ENCODE measurements at places on chromosomes 4 and X. TPM values are rescaled to one million over a fixed set of nuclear protein-coding genes. Genes with fewer than 3 reads are reported as not detected.

DNA sequence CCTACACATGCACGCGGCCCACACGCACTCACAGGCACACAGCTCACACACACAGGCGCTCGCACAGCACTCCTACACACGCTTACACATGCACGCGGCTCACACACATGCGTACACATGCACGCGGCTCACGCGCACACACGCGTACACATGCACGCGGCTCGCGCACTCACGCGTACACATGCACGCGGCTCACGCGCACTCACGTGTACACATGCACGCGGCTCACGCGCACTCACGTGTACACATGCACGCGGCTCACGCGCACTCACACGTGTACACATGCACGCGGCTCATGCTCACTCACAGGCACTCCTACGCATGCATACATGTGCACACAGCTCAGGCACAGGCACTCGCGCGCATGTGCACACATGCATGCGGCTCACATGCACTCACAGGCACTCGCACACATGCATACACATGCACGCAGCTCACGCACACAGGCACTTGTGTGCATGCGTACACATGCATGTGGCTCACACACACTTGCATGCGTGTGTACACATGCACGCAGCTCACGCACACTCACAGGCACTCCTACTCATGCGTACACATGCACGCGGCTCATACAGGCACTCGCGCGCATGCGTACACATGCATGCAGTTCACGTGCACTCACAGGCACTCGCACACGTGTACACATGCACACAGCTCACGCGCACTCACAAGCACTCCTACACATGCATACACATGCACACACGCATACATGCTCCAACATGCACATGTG lies 44.9 kb downstream of the GAK start:
- DNase-seq = no peak

DNA sequence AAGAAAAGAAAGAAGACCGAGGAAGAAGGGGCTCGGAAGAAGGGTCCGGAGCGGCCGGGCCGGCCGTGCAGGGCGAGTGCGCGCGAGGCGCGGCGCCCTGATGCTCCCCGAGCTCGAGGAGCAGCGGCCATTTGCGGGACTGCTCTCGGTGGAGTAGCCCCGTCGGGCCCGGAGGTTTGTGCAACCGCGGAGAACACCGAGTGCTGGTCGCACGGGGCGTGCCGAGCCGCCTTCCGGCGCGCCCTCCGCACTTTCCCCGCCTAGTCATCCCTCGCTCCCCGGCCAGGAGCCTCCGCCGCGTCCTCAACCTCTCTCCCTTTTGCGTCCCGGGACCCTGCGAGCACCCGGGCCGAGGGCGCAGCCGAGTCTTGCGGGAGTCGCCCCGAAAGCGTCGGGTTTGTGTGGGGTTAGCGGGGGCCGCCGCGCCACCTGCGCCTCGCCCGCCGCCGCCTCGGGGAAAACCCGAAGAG lies 127.4 kb downstream of the LAS1L start:
- no peak for DNase-seq

DNA sequence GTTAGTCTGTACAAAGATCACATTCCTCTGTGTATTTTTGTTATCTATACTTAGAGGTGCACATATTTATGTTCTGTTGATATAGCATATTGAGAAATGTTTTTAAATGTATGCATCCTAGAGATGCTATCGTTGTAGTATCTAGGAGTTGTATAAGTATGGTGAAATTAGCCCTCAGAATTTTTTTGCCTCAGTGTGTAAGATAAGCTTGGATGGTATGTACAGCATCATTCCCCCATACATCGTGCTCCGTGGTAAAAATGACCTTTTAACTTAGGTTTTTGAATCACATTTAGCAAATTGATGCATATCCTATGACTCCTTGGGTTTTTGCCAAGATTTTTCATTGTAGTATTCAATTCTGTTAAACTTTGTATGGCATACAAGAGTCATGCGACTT lies 113.5 kb downstream of the RPA4 start:
- DNase-seq = no peak

GRCh38 chr4:122458625-122459024 lies 2.1 kb upstream of the IL2 start:
- DNase-seq = no peak

GRCh38 chrX:39726771-39727170 lies 371.0 kb downstream of the BCOR start:
- no peak for DNase-seq

- DNase-seq = no peak
Measured at GRCh38 chr4:38330321-38330720, 333.7 kb upstream of the KLF3 start.

DNA sequence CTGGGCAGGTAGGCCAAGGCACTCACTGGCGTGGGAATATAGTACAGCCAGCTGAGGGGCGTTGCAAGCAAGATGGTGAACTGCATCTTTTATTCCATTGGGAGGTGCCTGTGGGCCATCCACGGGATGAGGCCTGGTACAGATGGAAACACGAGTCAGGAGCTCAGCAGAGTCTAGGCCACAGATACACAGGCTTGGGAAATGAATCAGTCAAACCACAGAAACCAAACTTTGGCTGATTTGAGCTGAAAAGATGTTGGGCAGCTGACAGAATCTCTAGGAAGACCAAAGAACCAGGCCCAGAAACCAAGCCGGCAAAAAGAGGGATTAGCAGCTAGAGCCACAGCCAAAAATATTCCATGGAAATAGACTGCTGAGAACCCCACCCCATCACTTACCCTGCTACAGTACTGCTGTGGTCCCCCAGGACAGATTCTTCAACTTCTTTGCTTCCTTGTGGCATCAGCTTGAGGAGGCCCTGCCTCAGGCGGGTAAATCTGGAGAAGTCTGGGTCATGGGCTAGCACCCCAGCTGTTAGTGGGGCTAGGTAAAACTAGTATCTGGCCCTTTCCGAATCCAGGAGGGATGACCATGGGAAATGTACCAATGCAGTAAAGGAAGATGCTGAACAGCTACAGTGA lies 75.4 kb downstream of the TMEM131L start:
- DNase-seq = no peak

DNA sequence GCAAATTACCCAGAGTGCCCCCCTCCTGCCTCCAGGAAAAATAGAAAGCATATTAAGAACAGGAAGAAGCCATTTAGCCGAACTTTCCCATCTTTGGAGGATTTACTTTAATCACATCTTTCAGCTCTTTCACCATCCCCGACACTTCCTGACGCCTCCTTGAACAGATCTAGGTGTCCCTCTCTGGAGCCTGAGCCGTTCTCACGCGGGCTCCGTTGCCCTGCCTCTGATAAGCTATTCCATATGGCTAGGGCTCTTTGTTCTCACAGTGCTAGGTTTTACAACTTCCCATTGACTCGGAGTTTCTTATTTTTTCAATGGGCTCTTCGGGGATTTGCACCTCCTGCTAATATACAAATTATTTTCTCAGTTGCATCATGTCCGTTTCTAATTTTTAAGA lies 82.1 kb upstream of the GPC4 start:
- no peak for DNase-seq

DNA sequence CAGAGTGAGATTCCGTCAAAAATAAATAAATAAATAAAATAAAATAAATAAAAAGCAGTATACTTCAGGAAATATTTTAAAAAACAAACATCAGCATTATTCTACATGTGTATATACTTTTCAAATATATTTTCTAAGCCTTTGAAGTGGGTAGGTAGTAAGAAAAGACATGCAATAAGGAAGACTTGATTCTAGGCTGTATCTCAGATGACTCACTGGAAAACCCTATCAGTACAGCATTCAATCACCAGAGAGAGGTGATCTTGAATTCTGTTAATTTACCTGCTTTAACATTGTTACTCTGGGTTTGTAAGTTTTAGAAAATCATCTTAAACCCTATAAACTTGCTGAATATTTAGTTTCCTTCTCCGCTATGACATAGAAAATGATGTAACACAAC lies 106.6 kb upstream of the NAP1L5 start:
- no peak for DNase-seq

GRCh38 chr4:140870427-140870826 lies 114.2 kb upstream of the TBC1D9 start:
- no peak for DNase-seq

DNA sequence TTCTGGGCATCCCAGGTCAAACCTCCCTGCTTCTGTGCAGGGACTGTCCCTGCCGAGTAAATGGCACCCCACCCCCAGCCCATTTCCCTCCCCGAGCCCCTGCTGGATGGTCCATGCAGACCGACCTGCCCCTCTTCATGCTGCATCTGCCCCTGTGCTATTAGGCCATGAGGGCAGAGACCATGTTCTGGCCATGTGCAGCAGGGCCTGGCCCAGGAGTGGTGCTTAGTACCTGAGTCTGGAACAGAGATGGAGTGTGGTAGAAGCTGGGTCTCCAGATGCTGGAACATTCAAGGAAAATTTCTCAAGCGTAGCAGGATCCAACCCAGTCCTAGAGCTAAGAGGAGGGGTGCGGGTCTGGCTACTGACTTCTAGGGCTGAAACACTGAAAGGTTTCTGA lies 15.3 kb upstream of the UBA1 start:
- DNase-seq = no peak

GRCh38 chr4:110848787-110849186 lies 225.9 kb upstream of the PITX2 start:
- DNase-seq = no peak

DNA sequence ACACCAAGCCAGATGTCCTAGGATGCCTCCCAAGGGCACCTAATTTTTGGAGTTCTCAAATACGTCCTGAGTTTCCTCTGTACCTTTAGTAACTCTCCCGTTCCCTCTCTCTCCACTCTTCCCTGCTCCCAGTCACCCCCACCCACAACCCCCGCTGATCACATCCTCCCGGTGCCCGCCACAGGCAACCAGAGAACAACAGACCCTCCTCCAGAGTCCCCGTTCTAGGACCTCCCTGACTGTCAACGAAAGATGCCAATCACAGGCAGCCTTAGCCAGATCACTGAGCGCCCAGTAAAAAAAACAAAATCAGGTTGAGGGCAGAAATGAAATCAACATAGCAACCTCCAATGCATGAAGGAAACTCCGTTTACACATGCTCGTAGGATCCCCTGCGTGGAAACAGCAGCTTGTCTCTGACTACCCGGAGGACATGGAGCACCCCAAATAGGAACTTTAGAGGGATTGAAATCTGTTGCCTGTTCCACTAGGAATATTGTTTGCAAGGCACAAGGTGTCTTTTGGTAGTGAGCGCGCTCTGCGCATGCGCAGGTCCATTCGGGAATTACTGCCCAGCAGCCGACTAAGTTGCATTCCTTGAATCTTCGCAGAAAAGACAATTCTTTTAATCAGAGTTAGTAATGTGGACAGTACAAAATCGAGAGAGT lies at the start of gene GABRB1:
Gene GABRB1 (plus strand): TSS at position 557 of the 668 bp plus-strand sequence.
- no peak for DNase-seq

DNA sequence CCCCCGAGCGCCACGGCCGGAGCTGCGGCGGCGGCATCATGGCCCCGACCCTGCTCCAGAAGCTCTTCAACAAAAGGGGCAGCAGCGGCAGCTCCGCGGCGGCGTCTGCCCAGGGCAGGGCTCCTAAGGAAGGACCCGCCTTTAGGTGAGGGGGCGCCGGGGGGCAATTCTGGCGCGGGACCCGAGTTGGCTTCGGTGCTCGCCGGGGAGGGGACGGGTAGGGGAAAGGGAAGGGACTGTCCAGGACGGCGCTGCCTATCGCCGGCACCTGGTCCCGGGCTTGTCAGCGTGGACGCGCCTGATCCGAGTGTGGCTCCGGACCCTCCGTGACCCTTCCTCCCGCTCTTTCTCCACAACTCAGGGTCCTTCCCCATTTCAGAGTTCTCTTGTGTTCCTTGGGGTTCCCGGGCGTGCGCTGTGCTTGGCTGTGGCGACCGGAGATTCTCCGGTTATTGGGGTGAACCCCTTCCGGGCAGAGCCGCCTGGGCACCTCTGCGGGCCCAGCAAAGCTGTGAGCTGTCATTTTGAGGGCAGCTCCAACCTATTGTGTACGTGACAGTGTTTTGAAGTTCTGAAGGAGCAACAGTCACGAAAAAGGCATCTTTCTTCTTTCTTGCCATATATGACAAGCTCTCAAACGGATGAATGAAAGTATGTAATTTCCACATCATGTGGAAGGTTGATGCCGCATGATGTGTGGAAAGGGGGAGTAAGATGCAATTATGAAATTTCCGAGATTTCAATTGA lies 522 bp downstream of the FNIP2 start:
- no peak for DNase-seq

GRCh38 chrX:103367502-103367901 lies 8.8 kb upstream of the BEX3 start:
- DNase-seq = no peak

DNA sequence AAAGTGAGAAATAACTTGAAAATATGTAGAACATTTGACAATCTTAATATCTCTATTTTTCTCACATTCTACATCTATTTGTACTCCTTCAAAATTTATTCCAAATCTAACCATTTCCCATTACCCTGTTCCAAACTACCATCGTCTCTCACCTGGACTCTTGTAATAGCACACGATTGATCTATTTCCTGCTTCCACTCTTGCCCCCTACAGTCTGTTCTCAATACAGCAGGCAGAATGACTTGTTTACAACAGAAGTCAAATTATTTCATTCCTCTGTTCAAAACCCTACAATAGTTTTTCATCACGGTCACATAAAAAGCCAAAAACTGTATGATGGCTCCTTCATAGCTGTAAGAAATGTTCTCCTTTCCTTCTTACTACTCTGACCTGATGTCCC lies 21.1 kb upstream of the LUZP4 start:
- no peak for DNase-seq

Gene SSR4
- 156 TPM for total RNA-seq

Gene ANAPC10
- total RNA-seq = 39.2 TPM

Gene RS1
- total RNA-seq = not detected

Gene SLC25A4
- total RNA-seq = 38.2 TPM

Gene FTHL17
- not detected for total RNA-seq

Gene CNGA1
- total RNA-seq = not detected

Gene ATOH1
- not detected for total RNA-seq

Gene AFP
- total RNA-seq = not detected

Gene PSAPL1
- not detected for total RNA-seq

Gene TMEM255A
- not detected for total RNA-seq

Gene GLRA3
- 1.1 TPM for total RNA-seq

Gene TMEM156
- 29.4 TPM for total RNA-seq

Data from OCI-LY7 (cell line).